Eye (tissue), 1 donor: ENCODE measurements at places on chromosomes 12 and 14.

GRCh38 chr12:72084880-72085279 is 146.2 kb downstream of the TPH2 start:
- no peak for DNase-seq

GRCh38 chr14:68962681-68963080 is 16.4 kb downstream of the ACTN1 start:
- DNase-seq, result no peak

DNA sequence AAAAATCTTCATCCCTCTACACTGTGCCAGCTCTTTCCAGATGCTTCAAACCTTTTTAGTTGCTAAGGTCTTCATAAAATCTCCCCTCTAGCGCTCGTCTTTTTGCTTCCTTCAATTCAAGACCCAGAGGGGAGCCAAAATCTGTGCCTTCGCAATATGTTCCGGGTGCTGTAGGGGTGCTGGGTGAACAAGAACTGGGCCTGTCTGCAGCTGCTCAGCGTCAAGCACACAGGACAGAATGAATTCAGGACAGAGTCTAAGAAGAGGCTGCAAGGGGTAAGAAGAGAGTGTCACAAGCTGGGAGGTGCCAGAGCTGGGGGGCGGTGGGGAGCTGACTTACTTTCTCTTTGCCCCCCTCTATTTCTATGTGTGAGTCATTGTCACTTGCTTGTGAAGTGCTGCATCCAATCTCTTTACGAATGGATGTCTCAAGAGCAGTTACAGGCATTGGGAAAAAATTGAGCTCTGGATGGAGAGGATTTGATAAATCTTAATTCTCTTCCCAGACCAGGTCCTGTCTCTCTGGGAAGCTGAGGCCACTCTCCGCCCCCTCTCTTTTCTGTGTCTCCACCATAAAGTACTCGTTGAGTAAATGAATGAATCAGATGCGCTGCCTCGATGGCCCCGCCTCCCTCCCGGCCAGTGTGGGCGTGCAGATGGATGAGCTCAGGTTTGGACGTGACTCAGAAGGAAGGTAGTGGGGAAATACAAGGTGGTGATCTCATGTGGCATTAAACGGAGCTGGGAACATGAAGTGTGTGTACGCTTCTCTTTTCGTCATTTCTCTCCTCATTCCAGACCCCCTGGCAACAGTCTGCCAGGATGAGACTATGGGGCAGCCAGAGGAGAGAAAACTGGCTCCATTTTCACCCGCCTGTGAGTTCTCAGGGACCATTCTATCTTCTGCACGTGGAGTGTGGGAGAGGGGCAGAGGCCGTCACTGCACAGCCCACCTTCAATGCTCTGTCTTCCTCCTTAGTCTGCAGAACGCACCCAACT is 91.3 kb downstream of the TSPAN9 start:
- no peak for DNase-seq

GRCh38 chr12:110531741-110532333 is 29.7 kb downstream of the RAD9B start:
- DNase-seq, result no peak

DNA sequence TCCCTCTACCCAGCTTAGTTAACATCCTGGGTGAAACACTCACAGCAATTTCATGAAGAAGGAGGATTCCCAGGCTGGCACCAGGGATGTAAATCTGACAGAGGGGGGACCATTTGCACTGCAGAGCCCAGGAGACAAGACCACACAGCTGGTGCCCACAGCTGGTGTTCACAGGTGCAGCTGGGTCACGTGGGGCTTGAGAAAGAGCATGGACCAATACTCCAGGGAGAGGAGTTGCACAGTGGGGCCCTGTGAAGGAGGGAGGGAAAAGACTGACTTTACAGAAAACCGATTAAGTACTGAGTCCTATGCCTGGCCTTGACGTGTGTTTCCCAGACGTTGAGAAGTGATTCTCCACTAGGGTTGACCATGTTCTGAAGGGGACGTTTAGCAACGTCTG is 1316.7 kb upstream of the TMEM132C start:
- peak; percentile 37 for DNase-seq

DNA sequence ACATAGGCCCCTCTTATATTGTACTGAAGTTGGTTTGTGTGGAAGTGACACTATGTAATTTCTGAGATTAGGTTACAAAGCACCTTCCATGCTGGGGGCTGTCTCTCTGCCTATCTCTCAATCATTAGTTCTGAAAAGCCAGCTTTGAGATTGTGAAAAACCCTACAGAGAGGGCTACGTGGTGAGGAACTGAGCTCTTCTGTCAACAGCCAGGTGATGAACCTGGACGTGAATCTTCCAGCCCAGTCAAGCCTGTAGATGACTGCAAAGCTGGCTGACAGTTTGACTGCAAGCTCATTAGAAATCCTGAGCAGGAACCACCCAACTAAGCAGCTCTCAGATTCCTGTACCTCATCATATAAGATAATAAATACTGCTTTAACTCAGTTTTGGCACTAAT is 36.3 kb upstream of the BBS10 start:
- no peak for DNase-seq

DNA sequence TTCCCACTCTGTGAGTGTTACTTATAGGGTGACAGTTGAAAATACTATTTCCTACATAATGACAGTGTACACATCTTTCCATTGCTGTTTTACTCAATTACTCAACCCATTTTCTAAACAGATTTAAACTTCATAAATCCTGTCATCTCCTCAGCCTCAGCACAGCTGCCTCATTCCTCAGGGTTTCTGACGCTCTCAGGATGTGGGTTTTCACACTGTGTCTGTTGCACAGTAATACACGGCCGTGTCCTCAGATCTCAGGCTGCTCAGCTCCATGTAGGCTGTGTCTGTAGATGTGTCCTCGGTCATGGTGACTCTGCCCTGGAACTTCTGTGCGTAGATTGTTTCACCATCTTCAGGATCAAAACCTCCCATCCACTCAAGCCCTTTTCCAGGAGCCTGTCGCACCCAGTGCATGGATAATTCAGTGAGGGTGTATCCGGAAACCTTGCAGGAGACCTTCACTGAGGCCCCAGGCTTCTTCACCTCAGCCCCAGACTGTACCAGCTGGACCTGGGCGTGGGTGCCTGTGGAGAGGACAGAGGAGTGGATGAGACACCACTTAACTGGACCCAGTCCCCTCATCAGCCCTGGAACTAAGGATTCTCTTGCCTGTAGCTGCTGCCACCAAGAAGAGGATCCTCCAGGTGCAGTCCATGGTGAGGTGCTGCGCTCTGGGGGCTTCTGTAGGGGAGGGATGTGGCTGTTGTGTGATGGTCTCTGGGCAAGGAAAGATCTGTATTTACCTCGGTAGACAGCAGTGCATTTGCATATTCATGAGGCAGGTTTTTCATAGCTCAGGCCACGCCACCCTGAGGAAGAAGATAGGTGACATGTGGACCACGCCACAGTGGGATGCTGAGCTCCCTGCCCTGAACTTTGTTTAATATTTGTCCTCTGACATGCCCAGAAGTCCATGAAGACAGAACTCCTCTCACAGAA is 750.2 kb downstream of the TMEM121 start:
- no peak for DNase-seq

- DNase-seq, result no peak
Observed at GRCh38 chr12:93790472-93791152, 113.4 kb downstream of the CRADD start.

DNA sequence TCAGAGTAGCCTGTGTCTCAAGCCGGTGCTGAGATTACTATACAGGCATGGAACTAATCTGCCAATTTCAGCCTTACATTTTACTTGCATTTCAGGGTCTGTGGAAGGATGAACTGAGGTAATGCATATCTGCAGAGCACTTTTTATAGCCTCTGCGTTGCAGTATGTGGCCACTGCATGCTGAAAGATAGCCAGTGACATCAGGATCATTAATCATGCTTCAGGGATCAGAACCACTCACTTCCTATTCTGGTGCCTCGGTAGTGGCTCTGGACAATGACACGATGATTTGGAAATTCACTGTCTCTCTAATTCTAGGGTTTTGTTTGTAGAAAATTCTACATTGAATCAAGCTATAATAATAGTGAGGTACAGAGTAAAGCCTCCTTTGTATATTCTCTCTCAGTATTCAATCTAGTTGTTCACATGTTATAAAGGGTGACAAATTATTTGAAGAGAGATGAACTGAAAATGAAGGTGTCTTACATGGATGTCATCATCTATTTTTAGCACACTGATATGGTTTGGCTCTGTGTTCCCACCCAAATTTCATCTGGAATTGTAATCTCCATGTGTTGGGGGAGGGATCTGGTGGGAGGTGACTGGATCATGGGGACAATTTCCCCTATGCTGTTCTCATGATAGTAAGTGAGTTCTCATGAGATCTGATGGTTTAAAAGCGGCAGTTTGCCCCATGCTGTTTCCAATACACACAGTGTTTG is 554.3 kb upstream of the MIS18BP1 start:
- peak; percentile 11 for DNase-seq

- no peak for DNase-seq
Observed at GRCh38 chr14:105622329-105622955, 96.1 kb downstream of the TMEM121 start.

- DNase-seq, result no peak
Observed at GRCh38 chr12:52819731-52820510, 6.0 kb upstream of the KRT4 start.

DNA sequence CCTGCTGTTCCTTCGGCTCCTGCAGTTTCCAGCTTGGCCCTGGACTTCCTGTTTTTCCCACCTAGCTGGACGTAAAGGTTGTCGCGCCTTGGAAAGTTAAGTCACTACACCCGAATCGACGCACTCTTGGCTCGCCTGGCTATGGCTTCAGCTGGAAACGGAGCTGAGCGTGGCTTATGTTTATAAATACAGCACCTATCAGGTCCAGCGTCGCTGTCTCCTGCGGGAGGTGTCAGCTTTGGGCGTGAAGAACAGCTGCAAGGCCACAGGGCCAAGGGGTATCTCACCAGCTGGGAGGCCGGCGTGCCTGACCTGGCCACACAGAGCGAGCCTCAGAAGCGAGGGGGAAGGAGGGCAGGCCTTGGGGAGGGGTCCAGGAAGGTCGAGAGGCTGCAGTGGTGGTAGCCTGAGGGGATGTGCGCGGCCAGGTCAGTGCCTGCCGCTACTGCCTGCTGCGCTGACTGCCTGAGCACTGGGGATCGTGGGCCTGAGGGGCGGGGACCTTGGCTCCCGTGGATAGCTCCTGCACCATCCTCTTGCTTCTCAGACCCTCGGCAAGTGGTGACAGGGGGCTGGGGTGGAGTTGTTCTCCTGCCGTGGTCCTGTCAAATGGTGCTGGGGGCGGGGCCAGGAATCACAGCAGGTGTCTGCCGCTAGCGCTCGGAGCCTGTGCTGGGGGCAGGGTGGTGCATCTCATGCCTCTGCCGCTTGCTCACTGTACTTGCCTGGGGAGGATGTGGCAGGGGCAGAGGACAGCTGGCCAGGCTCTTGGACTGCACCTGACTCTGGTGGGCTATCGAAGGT is 12.5 kb downstream of the PACS2 start:
- DNase-seq, result peak; percentile 63

DNA sequence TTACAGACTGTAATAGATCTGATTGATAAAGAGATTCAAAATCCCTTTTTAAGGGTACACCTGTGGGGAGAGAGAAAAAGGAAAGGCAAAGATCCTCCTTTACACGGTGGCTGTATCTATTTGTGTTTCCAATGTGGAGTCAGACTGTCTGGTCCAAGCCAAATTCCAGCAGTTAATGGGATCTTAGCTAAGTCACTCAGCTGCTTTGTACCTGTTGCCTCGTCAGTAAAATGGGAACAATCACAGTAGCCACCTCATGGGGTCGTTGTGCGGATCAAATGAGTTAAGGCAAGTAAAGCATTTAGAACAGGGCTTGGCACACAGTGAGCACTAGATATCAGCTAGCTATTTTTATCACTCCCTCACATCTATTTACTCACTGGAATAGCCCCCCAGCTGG is 46.9 kb downstream of the EFCAB11 start:
- no peak for DNase-seq

- DNase-seq, result no peak
Observed at GRCh38 chr14:105944632-105945610, 418.5 kb downstream of the TMEM121 start.

DNA sequence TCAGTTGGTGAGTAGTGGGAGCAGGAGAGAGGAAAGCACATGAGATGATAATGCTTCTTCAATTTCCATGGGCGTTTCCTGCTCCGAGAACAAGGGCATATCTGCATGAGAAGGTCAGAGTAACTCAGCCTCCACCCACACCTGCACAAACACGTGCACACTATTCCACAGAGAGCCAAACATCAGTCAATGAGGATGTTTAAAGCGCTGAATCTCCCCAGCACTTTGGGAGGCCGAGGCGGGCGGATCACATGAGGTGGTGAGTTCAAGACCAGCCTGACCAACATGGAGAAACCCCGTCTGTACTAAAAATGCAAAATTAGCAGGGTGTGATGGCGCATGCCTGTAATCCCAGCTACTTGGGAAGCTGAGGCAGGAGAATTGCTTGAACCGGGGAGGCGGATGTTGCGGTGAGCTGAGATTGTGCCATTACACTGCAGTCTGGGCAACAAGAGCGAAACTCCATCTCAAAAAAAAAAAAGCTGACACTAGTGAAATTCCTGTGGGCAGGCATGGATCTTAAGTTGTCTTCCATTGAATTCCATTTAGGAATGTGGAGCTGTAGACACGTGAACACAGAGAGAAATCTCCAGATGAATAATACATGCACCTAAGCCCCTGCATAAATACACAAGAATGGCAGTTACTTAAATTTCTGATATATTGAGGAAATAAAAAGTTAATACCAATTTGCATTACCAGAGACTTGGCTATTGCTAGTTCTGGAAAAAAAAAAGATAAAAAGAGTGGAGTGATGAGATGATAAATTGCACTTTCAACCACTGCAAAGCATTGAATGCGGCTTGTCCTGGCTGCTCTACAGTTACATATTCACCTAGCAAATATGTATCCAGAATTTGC is 1097.4 kb upstream of the TMEM132C start:
- no peak for DNase-seq
